ENCODE measurements at places on chromosomes 5 and 9.

GRCh38 chr5:131389096-131389868 lies 125.4 kb downstream of the CDC42SE2 start:
- no peak for DNase-seq

DNA sequence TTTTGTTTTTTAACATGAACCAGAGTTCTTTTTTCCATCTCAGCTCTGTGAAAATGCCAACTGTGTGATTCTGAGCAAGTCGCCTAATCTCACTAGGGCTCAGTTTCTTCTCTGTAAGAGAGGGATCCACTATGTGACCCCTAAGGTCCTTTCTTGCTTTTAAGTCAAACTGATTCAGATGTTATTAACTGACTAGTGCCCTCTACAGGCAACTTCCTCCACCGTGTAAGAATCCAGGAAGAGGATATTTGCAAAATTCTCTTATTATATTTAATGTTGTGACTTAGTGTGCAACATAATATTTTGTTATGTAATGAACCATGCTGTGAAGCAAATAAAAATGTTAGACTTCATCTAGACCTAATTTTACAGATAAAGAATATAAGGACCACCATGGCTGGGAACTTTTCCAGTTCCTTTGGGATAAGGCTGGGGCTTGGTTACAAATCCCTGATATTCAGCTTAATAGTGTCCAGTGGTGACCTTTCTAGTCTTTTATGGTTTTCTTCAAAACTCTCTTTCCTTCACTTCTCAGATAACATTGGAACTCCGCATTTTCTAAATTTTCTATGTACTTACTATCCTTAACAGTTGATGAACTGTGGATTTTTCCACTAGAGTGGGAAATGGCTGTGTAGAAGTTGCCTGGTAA lies 244.7 kb downstream of the PIK3R1 start:
- DNase-seq: peak; percentile 67

DNA sequence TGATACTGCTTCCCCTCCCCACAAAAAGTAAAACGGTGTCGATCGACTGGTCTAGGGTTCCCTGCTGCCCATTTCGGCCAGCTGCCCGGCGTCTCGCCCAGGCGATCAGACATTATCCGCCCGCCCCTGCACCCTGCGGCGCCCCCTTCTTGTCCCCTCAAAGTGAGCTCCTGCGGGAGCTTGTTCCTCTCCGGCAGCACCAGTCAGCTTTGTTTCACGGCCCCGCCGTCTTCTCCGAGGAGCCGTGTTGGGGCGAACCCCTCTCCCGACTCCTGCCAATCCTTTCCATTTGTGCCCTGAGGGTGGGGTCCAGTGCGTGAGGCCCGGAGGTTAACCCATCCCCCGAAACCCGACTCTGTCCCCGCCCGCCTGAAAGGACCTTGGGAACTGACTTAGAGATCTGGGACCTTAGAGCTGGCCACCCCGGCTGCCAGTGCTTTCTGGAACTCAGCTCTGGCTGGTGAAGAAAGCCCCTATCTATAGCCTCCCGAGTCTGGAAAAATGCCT lies 518 bp downstream of the UBE2B start:
- peak; percentile 37 for DNase-seq

DNA sequence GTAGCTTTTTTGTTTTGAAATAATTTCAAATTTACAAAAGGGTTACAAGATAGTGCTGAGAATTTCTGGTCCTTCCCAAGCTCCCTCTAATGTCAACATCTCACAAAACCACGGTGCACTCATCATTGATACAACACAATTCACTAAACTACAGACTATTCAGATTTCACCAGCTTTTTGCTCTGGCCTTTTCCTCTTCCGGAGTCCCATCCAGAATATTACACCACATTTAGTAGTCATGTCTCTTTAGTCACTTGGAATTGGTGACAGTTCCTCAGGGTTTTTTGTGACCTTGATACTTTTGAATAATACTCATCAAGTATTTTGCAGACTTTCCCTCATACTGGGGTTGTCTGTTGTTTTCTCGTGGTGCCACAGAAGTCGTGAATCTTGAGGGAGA lies 484.0 kb downstream of the GADD45G start:
- DNase-seq: no peak

- no peak for DNase-seq
Observed at GRCh38 chr5:172745838-172746237, 25.2 kb downstream of the DUSP1 start.

DNA sequence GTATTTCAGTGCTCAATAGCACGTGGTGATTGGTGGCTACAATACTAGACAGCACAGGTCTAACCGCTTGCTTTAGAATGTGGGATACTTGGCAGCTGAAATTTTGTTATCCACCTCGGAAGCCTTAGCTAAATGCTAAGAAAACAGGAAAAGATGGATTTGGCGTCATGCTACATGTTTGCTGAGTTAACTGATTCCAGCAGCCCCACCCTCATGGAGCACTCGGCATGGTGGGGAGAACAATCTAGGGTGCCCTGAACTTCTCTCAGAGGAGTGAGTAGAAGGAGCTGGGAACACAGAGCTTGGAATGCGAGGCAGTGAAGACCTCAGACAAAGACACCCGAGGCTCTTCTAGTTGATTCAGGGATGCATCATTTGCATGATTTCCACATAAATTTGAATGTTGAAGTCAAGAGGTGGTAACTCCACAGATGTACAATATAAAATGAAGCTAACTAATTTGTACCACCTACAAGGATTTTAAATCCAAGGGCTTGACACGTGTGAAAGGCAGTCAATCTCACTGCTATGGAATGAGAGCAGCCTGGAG lies 145.1 kb upstream of the FSTL4 start:
- no peak for DNase-seq

- DNase-seq: no peak
Observed at GRCh38 chr5:146359836-146360235, 21.2 kb downstream of the POU4F3 start.

DNA sequence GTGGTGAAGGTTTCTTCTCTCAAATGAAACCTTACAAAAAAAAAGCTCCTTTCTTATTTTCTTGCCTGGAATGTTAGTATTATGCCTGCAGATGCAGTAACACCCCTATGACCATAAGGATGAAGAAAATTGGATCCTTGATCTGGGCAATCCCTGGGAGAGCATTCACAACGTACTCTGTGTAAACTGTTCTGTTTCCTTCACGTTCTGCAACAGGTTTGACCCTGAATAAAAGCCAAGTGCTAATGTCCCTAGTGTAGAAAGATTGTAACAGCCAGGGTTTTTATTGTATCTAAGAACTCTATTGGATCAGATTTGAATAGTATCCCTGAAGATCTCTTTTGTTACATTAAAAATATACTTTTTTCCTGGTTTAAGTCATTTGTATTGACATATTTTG lies 1639.6 kb upstream of the ACO1 start:
- no peak for DNase-seq

- no peak for DNase-seq
Observed at GRCh38 chr9:124934290-124934689, 6.6 kb downstream of the GOLGA1 start.

DNA sequence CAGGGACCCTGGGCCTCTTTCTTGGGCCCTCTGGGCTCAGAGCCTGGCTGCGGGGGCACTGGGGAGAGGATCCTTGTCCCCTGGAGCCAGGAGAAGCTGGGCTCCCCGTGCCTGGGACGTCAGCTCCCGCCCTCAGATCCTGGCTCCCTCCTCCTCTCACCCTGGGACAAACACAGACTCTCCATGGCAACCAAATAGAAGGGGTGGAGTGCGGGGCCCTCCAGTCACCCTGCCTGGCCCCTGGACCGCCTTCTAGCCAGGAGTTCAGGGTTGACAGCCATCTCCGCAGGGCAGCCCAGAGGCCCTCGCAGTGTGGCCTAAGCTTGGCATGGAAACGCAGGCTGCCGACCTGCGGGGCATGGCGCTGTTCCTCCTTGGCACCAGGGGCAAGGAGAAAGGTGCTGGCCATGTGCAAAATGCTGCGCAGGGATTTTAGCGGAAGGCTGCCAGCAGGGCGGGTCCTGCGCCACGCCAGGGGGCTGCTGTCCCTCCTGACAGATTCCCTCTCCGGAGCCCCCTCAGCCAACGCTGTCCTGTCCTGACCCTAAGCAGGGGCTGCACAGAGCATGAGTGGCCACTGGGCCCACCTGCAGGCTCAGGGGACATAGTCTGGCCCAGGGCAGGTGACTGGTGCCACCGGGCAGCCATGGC lies 1.0 kb downstream of the ZDHHC11 start:
- no peak for DNase-seq

- no peak for DNase-seq
Observed at GRCh38 chr5:982377-983237, 26.0 kb upstream of the NKD2 start.

GRCh38 chr9:37923796-37924427 lies 20.0 kb upstream of the SLC25A51 start:
- DNase-seq: no peak

- DNase-seq: no peak
Observed at GRCh38 chr5:133906303-133906702, 62.1 kb downstream of the C5orf15 start.

DNA sequence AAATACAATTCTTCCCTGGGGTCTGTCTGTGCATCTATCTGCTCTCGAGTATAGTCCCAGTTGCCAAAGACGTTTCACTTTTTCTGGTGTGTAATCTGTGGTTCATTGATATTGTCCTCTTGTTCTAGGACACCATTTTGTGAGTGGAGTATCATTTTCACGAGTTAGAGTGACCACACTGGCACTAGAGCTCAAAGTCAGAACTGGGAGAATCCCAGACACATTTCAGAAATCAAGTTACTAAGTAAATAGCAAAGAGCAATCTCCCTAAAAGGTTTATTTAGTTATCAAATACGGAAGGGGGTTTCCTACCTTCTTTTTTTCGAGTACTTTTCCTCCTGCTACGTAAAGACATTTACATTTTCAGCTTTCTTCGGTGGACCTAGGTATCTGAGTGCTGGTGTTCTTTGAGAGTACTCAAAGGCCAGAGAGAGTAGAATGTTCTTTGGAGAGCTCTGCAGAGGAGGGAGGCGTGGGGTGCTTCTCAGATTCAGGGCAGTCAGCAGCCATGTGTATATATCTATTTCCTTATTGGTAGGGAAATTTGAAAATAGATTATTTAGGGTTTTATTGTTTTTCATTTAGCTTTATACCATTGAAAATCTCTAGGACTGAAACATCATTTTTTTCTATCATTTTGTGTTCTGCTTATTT lies 8.9 kb upstream of the HSPA9 start:
- DNase-seq: no peak

DNA sequence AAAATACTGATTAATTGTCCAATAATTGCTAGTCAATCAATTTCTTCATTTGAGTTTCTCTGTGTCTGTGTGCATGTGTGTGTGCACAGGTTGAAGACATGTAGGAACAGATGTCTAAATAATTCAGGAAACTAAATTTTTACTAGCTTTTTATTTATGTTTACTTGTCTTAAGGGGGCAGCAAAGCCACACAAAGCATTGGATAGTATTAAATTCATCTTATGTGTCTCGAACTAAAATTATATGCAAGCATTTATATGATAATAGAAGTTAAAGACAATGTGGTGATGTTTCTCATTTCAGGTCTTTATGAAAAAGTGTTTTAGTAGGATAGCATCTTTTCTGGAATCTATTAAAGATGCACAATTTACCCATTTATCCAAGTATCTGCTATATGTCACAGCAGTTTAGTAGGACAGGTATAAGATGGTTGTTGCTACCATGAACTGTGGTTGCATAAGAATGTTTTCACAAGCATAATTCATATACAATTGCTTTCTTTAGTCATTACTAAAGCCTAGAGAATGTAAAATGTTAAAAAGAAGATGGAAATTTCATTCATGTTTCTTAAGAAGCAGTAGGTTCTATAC lies 784.6 kb upstream of the NUDT12 start:
- no peak for DNase-seq

DNA sequence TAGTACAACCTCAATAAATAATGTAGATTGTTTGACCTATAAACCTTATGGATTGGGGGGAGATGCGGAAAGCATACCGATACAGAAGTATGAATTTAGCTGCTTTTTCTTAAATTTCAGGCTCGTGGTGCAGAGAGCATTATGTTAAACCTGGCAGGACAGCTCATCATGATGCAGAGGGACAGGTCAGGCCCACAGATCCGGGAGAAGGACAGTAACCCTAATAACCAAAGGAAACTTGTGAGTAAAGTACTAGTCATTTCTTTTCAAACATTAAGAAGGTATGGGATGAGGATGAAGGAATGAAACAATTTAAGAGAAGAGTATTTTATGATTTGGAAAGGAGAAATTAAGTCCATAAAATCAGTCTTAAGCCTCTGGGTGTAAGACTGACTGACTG lies 70.5 kb downstream of the ERMP1 start:
- no peak for DNase-seq

DNA sequence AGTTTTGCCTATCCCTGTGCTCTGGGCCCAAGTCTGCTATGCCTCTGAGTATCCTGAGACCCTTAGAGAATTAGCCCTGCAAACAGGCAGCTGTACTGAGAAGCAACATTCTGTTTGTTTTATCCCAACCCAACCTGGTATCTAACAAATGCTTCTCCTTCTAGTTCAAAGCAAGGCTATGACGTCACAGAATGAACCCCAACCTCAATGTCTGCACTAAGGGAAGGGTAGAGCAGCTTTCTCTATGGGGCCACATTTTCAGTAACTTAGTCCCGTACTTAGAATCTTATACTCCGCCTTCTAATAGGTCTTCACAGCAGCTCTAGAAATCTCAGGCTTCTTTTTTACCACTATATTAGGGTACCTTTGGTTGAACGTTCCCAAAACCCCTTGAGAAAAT lies 169.6 kb downstream of the TSSK1B start:
- DNase-seq: no peak

- no peak for DNase-seq
Observed at GRCh38 chr5:146345578-146346366, 7.1 kb downstream of the POU4F3 start.

DNA sequence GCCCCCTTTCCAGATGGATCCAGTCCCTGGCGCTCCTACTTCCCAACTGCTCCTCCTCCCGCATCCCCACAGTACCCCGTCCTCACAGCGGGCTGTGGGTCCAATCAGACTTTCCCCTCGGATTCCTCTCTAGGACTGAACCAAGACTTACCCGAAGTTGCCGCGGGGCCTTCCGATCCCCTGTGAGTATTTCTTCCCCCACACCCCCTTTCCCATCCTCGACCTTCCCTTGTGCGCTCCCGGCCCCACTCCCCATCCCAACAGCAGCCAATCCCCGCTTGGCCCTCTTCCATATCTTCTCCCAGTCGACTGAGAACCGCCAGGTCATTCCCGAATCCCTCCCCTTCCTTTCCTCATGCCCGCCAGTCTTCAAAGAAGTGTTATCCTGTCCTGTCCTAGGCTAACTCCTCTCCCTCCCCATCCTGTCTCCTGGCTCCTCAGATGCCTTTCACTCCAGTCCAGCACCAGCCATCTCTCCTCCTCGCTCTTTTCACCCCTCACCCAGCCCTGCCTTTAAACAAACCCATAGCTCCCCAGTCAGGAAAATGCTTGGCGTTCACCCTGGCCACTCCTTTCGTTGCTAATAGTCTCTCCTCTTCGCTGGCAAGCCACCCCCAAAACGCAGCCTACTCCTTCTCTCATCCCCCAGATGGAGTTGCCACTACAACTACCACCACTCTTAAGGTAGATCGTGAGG lies 646 bp downstream of the SWI5 start:
- DNase-seq: peak; percentile 15

DNA sequence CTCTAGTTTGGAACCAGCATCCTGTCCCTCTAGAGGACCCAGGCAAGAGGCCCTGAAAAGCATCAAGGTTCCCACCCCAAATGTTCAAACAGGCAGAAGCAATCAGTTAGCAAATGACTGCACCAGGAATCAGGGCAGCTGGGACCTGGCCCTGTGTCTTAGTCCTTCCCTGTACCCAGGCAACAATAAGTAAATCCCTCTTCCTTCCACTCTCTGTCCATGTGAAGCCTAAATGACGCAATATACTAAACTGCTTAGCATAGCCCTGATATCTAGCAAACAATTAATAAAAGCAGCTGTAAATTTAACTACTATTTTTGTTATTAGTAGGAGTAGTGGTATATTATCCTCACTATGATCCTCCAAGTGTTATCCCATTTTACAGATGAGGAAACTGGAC lies 13.2 kb upstream of the ADRA1B start:
- DNase-seq: no peak
